ENCODE measurements at places on chromosomes 13 and 19. TPM values are rescaled to one million over a fixed set of nuclear protein-coding genes. Genes with fewer than 3 reads are reported as not detected.

Gene NPAS1
- 0.27 TPM for total RNA-seq

Gene SMIM44
- not detected for total RNA-seq

Gene CYP2A6
- not detected for total RNA-seq

Gene OLFM2
- 14.9 TPM for total RNA-seq

Gene PLA2G4C
- total RNA-seq, result 21.0 TPM

Gene MIR17HG
- 13.0 TPM for total RNA-seq

Gene IL17D
- 0.19 TPM for total RNA-seq

Gene ZNF714
- total RNA-seq, result 7.4 TPM

Gene CYP4F3
- not detected for total RNA-seq

Gene ZFP36
- 187 TPM for total RNA-seq

Gene ZNF20
- total RNA-seq, result 3.3 TPM

Gene PSG3
- 0.16 TPM for total RNA-seq

- DNase-seq, result peak; percentile 15
Observed at GRCh38 chr19:57103573-57104277, 16.1 kb upstream of the USP29 start.

DNA sequence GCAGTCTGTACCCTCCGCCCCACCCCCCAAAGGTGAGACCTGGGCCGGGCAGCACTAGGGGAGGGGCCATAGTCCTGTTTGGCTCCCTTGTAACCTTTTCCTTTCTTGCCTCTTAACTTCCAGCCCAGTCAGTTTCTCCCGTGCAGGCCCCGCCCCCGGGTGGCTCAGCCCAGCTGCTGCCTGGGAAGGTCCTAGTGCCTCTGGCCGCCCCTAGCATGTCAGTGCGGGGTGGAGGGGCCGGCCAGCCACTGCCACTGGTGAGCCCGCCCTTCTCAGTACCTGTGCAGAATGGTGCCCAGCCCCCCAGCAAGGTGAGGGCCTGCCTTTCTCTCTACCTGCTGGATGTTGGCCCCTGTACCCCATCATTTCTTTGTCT lies 10.5 kb upstream of the PRR19 start:
- DNase-seq, result no peak

- DNase-seq, result no peak
Observed at GRCh38 chr19:34844277-34844676, 71.3 kb upstream of the ZNF599 start.

DNA sequence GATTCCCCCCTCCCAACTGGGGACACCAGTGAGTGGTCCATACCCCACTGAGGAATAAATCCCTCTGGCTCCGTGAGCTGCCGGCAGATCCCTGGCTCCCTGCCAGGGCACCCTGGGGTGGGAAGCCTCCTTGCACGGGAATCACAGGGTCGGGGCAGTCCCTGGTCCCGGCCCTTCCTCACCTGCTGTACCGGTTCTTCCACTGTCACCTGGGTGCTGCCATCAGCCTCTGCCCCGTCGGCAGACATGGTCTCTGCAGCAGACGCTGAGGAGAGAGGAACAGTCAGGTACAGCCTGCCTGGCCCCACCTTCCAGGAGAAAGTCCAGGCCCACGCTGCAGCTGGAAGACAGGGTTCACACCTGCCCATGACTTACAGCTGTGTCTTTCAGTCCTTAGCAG lies 6.3 kb downstream of the PLIN3 start:
- DNase-seq, result no peak

GRCh38 chr13:50334944-50335343 lies 319.7 kb downstream of the KCNRG start:
- no peak for DNase-seq

DNA sequence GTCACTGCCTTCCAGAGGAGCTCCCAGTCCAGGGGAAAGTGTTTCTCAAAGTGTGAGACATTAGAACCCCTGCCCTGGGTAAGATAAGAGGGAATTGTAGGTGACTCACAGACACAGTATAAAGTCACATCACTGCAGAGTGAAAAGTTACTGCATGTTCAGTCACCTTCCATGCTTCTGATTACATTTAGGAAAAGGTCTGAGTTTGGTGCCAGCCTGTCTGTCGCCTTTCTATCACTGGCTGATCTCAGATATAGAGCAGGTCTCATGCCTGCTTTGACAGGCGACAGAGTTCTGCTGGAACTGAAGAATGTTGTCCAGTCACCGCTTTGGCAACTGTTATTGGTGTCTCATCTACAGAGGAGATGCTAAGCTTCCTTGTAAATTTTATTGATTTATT lies 1078.6 kb downstream of the UQCRFS1 start:
- DNase-seq, result no peak

- DNase-seq, result no peak
Observed at GRCh38 chr19:46907880-46908279, 47.1 kb downstream of the ARHGAP35 start.

DNA sequence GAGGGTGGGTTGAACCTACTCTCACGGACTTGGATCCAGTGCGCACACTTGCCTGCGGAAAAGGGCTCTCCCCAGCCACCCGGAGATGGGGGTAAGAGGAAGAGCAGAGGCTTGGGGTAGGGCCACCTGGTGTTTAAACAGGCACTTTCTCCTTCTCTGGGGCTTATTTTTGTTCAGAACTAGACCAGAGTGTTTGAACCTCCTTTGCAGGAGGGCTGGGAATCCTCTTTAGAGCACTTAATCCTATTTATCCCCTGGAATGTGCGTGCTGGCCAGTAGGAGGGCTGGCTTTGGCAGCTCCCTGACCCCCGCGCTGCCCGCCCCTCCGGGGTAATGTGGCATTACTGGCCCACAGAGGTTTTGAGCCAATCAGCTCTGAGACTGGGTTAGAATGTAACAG lies 2.0 kb downstream of the RGS9BP start:
- no peak for DNase-seq

DNA sequence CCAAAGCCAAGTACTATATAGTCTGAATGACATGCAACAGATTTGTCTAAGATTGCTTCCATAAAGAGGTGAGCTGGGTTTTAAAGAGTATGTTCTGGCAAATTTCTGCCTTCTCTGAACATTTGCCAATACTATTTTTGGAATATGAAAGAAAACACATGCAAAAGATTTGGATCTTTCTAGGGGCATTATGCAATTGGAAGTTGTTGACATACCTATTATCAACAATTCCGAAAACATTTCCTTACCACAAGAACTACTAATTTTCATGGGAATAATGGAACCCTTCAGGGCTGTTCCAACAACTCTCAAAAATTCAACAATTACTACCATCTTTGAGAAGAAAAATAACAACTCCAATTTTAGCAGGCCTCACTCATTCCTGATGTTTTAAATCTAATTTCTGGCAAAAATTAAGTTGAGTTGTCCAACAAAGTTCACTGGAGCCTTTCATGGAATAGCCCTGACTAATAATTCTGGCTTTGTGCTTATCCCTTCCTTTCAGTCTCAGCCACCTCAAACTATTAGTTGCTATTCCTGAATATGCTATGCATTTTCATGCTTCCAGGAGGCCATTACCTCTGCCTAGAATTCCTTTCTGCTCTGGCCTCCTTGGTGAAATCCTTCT lies 250.0 kb downstream of the RGCC start:
- DNase-seq, result no peak

GRCh38 chr13:39020853-39021462 lies 16.9 kb downstream of the PROSER1 start:
- DNase-seq, result no peak

DNA sequence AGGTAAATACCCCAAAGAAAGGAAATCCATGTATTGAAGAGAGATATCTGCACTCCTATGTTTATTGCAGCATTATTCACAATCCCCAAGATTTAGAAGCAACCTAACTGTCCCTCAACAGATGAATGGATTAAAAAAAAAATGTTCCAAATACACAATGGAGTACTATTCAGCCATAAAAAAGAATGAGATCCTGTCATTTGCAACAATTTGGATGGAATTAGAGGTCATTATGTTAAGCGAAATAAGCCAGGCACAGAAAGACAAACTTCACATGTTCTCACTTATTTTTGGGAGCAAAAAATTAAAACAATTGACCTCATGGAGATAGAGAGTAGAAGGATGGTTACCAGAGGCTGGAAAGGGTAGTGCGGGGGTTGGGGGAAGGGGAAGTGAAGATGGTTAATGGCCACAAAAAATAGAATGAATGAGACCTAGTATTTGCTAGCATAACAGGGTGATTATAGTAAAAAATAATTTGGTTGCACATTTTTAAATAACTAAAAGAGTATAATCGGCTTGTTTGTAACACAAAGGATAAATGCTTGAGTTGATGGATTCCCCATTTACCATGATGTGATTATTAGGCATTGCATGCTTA lies 9.7 kb upstream of the ZNF709 start:
- no peak for DNase-seq

Data from naive thymus-derived CD4-positive, alpha-beta T cell (primary cell).